ENCODE measurements at places on chromosomes 16 and 17.

GRCh38 chr17:17090642-17091103 is 48.4 kb downstream of the MPRIP start:
- DNase-seq: peak; percentile 59

- DNase-seq: peak; percentile 48
Observed at GRCh38 chr16:48117217-48118105, 38.3 kb downstream of the ABCC12 start.

DNA sequence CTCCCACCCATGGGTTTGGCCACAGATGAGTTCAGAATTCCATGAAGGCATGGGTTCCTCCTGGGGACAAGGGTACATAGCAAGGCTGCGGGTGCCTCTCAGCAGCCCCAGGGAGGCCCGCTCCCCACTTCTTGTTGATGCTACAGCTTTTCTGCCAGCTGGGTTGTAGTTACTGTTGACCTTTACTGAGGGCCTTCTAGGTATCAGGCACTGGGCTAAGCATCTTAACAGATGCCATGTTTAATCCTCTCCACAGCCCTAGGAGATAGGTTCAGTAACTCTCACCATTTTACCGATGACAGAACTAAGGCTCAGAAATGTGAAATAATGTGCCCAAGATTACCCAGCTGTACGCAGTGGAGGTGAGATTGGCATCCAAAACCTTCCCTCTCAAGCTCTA is 54.3 kb upstream of the DLX4 start:
- DNase-seq: peak; percentile 84

- DNase-seq: no peak
Observed at GRCh38 chr17:27224526-27225315, 69.2 kb upstream of the WSB1 start.

- no peak for DNase-seq
Observed at GRCh38 chr17:15456972-15457722, 10.3 kb downstream of the CDRT4 start.

DNA sequence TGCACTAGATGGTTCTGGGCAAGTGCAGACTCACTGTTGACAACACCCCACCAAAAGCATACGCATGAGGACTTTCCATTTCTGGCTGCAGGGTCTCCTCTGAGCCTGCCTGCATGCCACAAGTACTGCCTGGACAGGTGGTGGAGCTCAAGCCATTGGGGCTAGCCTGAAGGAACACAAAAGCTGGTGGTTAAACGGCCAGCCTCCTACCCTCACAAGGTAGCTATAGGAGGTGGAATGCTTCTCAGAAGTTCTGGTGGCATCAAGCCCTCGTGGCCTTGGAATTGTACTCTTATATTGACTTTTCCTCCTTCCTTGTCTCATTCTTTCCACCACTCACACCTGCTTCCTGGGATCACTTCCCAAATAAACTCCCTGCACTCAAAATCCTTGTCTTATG is 56.6 kb upstream of the BCAR1 start:
- no peak for DNase-seq

DNA sequence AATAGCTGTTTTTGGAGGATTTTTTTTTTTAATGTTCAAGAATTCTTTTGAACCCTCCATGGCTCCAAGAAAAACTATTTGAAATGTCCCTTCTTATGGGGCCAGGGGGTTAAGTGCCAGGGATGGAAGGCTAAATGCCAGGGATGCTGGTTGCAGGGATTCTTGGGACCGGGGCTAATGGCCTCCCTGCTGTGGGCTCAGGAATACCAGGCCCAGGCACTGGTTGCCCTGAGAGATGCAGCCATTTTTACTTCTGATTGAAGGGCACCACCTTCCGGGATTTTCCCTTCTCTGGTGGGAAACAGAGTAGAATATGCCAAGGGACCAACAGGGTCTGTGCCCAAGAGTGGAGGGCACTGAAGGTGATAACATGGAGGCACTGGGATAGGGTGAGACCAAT is 10.9 kb upstream of the KAT7 start:
- DNase-seq: no peak

GRCh38 chr17:50832864-50833381 is 2.5 kb upstream of the WFIKKN2 start:
- no peak for DNase-seq

- no peak for DNase-seq
Observed at GRCh38 chr16:10598157-10598556, 17.8 kb upstream of the EMP2 start.

GRCh38 chr17:48504953-48505352 is 25.9 kb downstream of the HOXB1 start:
- peak; percentile 75 for DNase-seq

DNA sequence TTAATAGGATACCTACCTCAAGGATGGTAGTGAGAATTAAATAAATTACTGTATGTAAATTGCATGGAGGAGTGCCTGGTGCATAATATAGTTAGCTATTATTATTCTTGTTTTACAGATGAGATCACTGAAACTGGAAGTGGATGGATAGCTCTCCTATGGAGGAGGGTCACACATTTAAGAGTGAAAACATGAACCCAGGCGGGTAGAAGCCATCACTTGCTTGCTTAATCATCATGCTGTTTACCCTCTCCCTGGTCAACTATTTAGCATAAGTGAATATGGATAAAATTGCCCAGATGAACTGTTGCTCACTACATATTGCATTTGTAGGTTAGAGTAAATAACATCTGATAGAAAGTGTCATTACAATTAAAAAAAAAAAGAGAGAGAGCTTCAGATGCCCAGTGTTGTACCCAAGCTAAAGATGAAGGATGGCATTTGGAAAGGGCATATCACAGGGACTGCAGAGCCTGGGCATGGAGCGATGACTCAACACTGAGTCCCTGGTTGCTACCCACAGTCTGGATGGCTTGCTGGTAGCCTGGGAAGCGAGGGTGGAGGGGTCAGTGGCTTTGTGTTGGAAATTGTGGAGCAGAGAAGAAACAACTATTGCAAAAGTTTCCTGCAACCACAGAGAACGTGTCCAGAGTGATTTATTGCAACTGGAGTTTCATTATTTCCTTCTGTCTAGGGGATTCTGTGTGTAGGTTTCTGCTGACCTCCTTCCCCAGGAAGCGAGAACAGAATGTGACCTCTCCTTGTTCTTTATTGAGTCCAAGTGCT is 414.4 kb downstream of the SHISA9 start:
- DNase-seq: no peak
